Activated CD8-positive, alpha-beta T cell treated with anti-CD3 and anti-CD28 coated beads, Interleukin-2, amount 10 ng/mL, durations not matched to agents 7 days and 5 days (primary cell): ENCODE measurements at places on chromosomes 6 and 20. TPM values are rescaled to one million over a fixed set of nuclear protein-coding genes. Genes with fewer than 3 reads are reported as not detected.

DNA sequence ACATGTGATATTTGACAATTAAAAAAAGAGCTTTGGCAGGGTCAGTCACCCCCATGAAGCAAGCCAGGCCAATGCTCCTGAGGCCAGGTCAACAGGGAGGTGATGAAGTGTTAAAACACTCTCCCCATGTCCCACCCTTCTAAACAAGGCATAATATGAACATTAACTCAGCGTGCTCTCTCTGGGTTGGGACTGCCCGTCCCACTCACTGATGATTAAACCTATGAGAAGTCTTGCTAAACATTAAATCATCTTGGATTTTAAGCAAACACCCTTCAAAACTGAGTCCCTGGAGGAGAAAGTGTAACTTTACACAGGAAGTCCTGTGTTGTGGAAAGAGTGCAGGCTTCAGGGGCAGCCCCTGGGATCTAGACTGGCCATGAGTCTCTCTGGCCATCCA, 558.5 kb downstream of the CD83 start:
- H3K27ac ChIP-seq = no peak overlapping the region
- H3K36me3 ChIP-seq = peaks cover 2% of the 10 kb centered on the region
- peaks cover 4% of the 10 kb centered on the region for H3K4me1 ChIP-seq
- DNase-seq = no peak

GRCh38 chr6:114158411-114158810, 184.4 kb downstream of the HS3ST5 start:
- peaks cover 3% of the 10 kb centered on the region for H3K27me3 ChIP-seq
- no peaks in the 10 kb centered on the region for H3K4me1 ChIP-seq
- H3K4me3 ChIP-seq = no peak overlapping the region
- H3K27ac ChIP-seq = no peak overlapping the region

Gene FNDC11
- 0.26 TPM for total RNA-seq

Gene EYA4
- not detected for total RNA-seq
